MCF 10A (cell line): ENCODE measurements at places on chromosomes 16 and 17.

- no peak for DNase-seq
Observed at GRCh38 chr16:16989368-16989767, 481.4 kb downstream of the XYLT1 start.

GRCh38 chr17:73758245-73758644 lies 114.0 kb upstream of the SDK2 start:
- no peak for DNase-seq

DNA sequence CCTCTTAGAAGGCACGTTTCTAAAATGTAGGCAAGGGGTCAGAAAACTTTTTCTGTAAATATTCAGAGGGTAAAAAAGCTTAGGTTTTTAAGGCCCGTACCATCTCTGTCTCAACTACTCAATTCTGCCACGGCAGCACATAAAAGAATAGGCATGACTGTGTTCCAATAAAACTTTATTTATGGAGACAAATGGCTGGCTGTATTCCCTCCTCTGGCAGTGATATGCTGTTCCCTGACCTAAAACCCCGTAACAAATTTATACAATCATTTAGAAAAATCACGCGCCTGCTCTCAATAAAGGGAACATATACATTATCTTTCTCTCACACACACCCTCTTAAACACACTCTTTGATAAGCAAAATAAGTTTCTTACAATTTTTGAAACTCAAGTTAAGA lies 138.7 kb downstream of the ZFHX3 start:
- DNase-seq, result no peak

DNA sequence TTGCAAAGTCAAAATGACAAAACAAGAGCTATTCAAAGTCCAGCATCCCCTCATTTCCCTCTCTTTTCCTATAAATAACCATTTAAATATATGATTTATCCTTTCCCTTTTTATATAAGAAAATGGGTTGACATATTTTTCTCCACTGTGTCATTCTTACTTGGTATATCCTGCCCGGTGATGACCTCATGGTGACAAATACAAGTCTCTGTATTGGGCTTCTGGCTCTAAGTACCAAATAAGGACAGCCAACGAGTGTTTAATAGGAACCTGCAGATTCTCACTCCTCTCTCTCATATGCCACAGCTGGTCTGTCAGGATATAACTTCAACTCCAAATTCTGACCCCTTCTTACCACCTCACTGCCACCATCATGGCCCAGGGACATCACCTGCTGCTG lies 25.5 kb upstream of the CBLN1 start:
- no peak for DNase-seq

DNA sequence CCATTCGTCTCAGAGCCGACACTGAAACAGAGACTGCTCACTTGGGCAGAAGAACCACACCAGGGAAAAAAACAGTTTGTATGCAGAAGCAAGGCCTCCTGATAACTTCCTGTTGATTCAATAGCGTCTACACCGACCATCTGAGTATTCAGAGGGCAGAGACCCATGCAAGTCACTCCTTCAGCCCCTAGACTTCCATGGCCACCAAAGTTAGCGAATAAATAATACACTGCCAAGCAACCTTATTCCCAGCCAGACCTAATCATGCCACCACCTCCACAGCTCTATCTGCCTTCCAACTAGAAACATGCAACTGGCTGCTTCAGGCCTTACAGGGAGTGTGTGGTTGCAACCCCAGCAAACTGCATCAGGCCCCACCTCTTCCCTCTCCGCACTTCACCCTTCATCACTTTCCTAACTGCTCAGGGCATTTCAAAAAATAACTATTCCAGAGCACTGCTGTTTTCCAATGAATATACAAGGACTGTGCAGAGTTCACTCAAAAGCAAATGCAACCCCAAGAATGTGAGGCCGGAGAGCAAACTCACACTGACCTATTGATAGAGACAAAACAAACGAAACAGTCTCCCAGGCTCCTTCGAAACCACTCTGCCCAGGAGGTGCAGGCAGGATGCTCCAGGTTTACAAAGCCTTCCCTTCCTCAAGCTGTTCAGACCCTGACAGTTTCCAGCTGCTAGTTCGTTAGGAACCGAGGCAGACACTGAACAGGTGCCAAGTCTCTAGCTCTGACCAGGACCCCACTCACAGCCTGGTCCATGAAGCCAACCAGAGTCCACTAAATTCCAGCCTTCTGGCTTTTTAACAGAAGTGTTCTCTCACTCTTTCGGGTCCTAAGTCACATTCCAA lies 3.6 kb downstream of the USP7 start:
- no peak for DNase-seq

- DNase-seq, result no peak
Observed at GRCh38 chr17:45334701-45335677, 18.2 kb upstream of the MAP3K14 start.

DNA sequence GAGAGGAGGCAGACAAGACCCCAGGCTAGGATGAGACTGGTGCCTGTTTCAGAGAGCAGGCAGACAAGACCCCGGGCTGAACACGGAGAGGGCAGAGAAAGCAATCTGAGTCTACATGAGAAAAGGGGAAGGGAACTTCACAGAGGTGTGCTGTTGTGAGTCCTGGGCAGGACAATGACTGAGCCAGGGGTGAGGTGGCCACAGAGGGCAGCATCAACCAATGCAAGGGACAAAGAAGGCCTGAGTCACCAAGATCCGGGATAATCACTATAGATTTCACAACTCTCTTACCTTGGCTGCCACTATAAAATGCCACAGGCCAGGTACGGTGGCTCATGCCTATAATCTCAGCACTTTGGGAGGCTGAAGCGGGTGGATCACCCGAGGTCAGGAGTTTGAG lies 89.0 kb downstream of the SLC39A11 start:
- DNase-seq, result peak; percentile 56
